ENCODE measurements at places on chromosomes 4 and X. TPM values are rescaled to one million over a fixed set of nuclear protein-coding genes. Genes with fewer than 3 reads are reported as not detected.
A peak's percentile ranks its signal among the peaks of the same experiment; 100 is the strongest.

Gene DMRTC1
- polyA plus RNA-seq: 0.41 TPM

DNA sequence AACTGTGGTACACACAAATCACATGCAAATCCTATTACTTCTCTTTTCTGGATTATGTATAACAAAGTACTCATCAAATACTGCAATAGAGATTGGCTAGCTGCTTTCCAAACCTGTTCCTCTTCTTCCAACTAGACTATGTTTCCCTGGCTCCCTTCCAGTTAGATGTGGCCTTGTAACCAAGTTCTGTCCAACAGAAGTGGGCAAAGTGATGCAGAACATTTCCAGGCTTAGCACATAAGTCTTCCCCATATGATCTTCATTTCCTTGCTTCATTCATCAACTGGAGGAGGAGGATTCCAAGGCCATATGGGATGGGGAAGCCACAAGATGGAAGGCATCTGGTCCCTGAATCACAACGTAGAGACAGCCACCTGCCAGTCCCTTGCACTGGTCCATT lies 8.0 kb downstream of the SLC9A7 start:
- DNase-seq: no peak

DNA sequence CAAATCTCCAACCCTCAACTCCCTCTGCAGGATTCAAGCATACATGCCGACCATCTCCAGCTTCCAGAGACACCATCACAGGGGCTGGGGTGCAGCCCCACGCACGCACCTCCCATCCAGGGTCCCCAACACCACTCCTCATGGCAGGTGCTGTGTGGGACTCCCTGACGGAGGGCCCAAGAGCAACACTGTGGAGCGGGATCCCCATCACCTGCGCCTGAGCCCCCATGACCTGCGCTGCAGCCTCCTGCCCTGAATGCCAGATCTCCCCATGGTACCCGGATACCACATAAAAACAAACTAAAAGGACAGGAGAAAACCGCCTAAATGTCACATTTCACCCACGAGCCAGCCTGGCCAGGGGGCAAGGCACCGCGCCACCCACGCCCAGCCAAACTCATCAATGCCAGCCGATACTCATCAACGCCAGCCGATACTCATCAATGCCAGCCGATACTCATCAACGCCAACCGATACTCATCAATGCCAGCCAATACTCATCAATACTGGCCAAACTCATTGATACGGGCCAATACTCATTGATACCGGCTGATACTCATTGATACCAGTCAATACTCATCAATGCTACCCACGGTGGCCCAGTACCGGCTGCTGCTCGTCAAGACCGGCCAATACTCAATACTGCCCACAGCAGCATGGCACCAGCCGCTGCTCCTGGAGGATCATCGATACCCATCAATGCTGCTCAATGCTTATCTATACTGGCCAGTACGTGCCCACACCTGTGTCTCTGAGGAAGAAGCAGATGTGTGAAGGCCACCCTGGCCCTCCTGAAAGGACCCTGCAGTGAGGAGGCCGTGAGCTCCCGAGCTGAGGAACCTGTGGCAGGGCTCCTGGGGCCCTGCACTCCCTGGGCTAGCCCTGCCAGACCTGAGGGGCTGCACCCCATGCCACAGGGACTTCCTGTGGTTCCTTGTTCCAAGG lies 6.2 kb downstream of the CTBP1 start:
- peak; percentile 74 for DNase-seq

DNA sequence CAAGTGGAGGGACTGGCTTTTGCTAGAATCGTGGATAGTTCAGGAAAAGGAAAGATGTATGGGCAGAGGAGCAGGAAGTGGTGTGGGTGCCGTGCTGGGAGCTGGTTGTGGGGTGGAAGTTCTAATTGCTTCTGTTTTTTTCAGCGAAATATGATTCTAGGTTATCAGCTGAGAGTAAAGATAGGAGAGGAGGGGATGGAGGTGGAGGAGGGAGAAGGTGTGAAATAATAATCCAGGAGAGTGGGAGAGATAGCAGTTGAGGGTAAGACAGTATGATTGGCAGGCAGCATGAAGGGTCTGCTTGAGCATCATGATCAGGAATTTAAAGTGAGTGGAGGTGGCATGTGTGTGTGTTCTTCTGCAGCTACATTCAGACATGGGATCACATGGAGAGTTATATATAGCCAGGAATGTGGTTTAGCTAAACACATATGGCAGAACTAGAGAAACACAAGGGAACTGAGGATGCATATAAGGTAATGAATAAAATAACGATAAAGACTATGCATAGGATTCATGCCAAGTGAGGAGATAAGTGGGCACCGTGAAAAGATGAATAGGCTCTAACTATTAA lies 133.7 kb downstream of the ANK2 start:
- DNase-seq: no peak

DNA sequence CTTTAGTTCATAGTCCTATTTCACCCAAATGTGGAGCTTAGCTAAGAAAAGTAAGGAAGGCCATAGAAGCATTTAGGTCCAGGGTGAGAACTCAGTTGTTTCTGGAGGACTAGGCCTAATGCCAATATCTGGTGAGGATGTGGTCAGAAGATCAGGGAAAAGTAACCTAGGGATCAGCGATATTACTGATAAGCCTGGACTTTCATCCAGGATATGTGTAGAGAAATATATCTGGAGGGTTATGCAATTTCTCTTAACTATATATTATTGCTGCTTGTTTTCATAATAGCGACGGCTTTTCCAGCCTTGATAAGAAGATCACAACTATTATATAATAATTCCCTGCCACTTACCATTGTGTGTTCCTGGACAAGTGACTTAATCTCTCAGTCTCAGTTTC lies 81.1 kb downstream of the FRAS1 start:
- DNase-seq: no peak

DNA sequence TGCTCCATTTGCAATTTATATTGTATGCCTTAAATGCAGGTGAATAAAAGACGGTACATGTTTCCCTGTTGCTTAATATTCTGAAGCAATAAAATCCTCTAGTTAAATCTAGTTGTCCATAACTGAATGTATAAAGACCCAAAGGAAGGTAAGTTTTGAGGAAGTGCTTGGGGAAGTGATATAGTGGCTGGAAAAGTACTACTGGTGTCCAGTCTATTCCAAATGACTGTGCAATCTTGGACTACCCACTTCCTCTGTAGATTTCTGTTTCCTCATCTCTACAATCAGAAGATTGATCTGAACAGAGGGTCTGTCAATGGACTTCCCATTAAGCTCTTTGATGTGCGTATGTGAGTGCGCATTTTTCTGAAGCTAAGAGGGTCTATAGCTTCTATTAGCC lies 17.0 kb downstream of the SNCA start:
- DNase-seq: no peak

Measured in spleen (tissue), 13 donors.